ENCODE measurements at places on chromosomes 6 and 20.
A peak's percentile ranks its signal among the peaks of the same experiment; 100 is the strongest.

- peak; percentile 48 for DNase-seq
Measured at GRCh38 chr20:32336918-32337347, 21.2 kb upstream of the ASXL1 start.

- DNase-seq, result no peak
Measured at GRCh38 chr6:11729076-11729475, 49.5 kb downstream of the ADTRP start.

DNA sequence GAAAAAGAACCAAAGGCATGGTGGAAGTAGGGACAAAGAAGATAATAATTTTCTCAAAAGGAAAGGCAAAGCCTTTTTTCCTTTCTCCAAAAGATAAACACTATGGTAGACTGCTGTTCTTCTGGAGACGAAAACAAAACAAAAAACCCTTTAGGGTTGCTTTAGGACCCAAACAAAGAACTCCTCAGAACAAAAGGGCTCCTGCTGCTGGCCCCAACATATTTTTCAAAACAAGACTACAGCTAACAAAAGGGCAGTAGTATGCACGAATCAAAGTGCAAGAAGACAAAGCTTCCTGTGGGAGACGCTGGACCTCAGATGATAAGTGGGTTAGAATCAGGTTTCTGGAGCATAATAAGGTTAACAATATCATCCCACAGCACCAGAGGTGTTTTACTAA, 15.8 kb downstream of the NCOA5 start:
- DNase-seq, result no peak

- no peak for DNase-seq
Measured at GRCh38 chr6:111417181-111417585, 65.8 kb downstream of the REV3L start.

DNA sequence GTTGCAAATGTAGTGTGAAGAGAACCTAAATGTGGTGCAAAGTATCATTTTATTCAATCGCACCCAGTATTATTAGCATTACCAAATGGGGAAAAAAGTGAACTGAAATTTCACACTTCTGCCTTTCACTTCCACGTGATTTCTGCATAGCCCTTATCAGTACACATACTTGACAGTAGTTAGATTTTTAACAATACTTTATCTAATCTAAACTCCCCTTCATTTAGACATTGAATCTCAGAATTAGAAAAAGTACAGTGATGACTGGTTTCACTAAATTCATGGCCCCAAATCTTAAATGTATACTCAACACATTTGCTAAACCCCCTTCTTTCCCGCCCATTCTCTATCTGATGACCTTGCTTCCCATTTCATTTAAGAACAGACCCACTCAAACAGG, 14.3 kb downstream of the STX7 start:
- no peak for DNase-seq

DNA sequence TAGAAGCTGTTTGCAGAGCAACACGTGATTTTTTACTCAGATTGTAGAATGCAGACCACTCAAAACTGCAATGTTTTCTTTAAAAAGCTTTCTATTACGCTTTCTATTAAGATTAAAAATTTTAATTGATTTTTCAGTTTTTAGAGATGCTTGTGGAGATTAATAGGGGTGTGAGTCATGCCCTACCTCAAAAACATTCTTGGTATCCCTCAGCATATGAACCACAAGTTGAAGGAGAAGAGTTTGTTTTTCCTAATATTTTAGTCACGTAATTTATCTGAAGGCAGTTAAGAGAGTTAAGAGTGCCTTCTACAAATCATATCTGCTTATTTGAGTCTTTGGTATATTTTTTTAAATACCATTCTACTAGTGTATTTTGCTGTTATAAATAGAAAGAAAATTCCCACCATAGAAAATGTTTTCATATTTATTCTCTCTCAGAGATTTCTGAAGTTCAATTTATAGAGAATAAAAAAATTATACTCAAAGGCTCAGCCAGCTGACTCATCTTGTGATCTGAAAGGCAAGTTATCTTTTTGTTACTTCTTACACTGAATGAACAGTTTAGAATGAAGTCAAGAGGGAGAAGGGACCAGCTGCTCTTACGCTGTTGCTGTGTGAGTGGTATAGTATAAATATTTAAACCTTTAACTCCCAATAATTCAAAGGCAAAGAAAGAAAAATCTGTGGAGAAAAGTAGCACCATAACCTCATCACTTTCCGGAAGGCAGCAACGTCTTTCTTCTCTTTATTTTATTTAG, 7.6 kb downstream of the RIPOR2 start:
- no peak for DNase-seq
